ENCODE measurements at places on chromosomes 13 and 19.

DNA sequence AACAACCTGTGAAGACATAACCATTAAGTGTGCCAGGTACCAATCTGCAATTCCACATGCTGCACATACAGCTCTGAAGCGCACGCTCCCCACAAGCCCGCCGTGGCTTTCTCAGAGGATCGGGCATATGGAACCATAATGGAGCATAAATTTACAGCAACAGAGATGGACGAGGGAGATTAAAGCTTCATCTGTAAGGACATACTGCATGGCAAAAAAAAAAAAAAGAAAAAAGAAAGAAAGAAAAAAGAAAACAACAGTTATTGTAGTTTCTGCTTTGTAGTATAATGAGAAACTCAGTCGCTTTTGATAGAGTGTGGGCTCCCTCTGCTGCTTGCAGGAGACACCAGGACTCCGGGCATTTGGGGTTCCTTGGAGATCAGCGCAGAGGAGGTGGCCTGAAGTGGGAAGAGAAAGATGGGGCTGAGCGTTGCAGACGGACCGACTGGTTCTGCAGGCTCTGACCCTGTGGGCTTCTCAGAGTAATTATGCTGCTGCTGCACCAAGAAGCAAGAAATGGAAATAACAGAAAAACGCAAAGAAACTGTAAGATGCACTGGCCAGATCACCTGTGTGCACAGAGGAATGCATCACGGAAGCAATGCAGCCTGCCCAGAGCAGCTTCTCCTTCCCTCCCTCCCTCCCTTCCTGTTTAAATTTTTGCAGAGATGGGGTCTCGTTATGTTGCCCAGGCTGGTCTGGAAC, 10.8 kb upstream of the PDCD5 start:
- peak; percentile 47 for DNase-seq

DNA sequence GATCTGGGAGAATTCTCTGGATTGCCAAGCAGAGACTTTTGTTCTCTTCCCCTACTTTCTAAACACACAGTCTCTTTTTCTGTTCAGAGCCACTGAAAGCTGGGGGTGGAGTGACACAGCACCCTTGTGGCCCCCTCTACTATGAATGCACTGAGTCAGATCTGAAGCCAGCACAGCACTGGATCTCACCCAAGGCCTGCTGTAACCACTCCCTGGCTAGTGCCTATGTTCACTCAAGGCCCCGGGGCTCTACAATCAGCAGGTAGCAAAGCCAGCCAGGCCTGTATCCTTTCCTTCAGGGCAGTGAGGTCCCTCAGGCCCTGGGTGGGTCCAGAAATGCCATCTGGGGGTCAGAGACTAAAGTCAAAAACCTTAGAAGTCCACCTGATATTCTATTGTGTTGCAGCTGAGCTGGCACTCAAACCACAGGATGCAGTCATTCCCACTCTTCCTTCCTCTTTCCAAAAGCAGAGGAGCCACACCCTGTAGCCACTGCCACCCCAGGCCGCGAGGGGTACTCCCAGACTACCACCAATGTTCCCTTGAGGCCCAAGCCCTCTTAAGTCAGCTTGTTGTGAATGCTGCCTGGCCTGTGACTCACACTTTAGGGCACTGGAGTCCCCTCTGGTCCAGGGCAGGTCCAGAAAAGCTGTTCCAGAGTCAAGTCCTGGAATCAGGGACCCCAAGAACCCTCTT, 110.1 kb upstream of the RXFP2 start:
- DNase-seq = no peak

DNA sequence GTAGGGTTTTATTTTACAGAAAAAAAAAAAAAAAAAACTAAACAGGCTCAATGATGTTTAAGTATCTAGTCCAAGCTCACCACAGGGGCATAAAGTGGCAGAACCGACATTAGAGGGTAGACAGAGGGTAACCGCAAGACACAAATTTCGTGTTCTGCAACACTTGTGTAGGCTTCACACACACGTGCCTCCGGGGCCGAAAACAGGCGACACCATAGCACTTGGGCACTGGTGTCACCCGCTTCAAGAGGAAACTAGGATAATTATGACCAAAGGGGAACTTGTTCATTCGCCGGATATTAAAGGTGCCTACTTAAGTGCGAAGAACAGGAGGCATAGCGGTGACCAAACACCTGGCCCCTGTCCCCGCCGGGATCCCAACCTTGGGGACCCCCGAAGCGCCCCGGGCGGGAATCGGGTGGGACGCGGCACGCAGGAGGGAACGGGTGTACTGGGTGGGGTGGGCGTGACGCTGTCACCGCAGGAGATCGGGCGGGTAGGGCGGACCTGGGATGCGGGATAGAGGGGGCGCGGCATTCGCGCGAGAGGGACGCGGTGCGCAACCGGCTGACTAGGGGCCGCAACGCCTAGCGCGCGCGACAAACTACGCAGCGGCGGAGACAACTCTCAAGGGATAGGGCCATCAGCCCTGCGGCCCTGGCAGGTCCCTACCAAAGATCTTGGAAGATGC, 558 bp downstream of the MZT1 start:
- DNase-seq = peak; percentile 20

DNA sequence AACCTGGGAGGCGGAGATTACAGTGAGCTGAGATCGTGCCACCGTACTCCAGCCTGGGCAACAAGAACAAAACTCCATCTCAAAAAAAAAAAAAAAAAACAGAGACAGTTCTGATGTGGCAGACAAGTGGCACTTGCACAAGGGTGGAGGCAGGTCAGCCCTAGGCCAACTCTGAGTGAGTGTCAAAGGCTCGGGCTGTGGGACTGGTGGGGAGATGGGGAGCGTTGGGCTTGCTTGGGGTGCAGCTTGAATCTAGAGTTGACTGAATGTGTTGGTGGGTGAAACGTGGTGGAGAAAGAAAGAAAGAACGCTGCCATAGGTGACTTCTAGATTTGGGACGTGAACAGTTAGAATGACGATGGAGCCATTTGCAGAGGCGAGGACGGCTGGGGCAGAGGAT, 121.3 kb upstream of the SPACA7 start:
- DNase-seq = no peak

DNA sequence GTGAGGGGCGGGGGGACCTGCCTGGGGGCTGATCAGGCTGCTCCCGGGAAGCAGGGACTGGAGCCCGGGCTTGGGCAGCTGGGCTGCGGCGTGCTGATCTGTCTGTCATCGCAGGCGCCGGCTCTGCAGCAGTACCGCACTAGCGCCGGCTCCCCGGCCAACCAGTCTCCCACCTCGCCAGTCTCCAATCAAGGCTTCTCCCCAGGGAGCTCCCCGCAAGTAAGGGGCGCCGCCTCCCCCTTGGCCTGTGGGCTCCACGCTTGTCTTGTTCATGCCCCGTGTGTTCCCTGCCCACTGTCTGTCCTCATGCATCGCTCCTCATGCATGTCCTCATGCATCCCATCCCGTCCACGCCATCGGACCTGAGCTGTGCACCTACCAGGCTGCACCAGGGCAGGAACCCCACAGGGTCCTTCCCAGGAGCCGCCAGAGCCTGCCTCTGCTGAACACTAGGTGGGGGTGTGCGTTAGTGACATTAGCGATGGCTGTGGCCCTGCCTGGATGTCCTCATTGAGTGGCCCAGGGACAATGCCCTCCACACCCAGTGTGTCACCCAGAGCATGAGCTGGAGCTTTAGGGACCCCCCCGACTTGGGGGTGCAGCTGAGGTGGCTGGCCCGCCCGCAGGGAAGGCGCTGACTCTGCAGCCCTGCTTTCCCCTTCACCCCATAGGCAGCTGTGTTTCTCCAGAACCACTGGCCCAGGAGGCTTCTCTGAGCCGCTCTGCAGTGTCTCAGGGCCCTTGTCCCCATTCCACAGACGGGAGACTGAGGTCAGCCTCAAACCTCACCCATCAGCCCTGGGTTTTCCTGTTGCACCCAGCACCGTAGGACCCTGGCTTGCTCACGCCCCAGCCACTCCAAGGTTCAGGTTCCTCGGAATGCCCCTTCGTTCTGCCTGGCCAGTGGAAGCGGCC, 19.5 kb downstream of the COMP start:
- DNase-seq = no peak

GRCh38 chr19:38839816-38840582, 8.4 kb upstream of the ECH1 start:
- DNase-seq = no peak

GRCh38 chr19:15902254-15902653, 4.4 kb upstream of the CYP4F2 start:
- DNase-seq = no peak

- no peak for DNase-seq
Measured at GRCh38 chr19:47028195-47028601, 8.6 kb downstream of the NPAS1 start.

DNA sequence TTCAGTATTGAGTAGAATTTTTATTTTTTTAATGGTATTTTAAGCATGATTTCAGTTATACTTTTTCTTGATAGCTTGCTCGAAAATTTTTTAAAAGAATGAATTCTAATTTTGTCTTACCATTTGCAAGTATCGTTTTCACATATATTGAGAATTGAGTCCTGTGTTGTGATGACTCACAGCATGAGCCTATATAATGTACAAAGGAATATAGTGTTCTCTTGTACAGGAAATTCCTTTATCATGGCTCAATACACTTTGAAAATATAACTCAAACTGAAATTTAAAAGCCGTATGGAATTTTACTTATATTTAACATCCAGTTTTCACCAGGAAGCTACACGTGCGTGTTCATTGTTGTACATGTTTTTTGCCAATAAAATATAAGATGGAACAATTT, 161.1 kb upstream of the TMTC4 start:
- DNase-seq = no peak

- DNase-seq = no peak
Measured at GRCh38 chr13:101211261-101211660, 205.0 kb downstream of the NALCN start.

GRCh38 chr19:48813123-48813913, 2.5 kb upstream of the BCAT2 start:
- no peak for DNase-seq

- DNase-seq = no peak
Measured at GRCh38 chr19:1258163-1258492, 9.7 kb downstream of the MIDN start.
